ENCODE measurements at places on chromosomes 1 and 21. TPM values are rescaled to one million over a fixed set of nuclear protein-coding genes. Genes with fewer than 3 reads are reported as not detected.

F5 gene
- total RNA-seq = not detected

GOLT1A gene
- total RNA-seq = not detected

CFAP141 gene
- not detected for total RNA-seq

CFAP107 gene
- not detected for total RNA-seq

DDAH1 gene
- not detected for total RNA-seq

NCAM2 gene
- total RNA-seq = not detected

SPOCD1 gene
- total RNA-seq = 1.1 TPM

KAZN gene
- total RNA-seq = 0.40 TPM

S100A7 gene
- total RNA-seq = not detected

PRAMEF8 gene
- not detected for total RNA-seq

BTBD8 gene
- total RNA-seq = 3.3 TPM

FMO4 gene
- 2.6 TPM for total RNA-seq

LPAR3 gene
- total RNA-seq = not detected

PATJ gene
- total RNA-seq = 0.95 TPM

AIM2 gene
- total RNA-seq = 30.8 TPM

LEPR gene
- 1.0 TPM for total RNA-seq

LCE1A gene
- not detected for total RNA-seq

RGS8 gene
- total RNA-seq = 0.31 TPM

HTR6 gene
- not detected for total RNA-seq

AMY1A gene
- total RNA-seq = not detected

PDPN gene
- not detected for total RNA-seq

SH2D2A gene
- 2.1 TPM for total RNA-seq

NIPAL3 gene
- total RNA-seq = 26.8 TPM

CCDC185 gene
- not detected for total RNA-seq

LRRC47 gene
- total RNA-seq = 49.1 TPM

ROR1 gene
- 2.5 TPM for total RNA-seq

PRRX1 gene
- total RNA-seq = not detected

DMRTA2 gene
- total RNA-seq = not detected

EVA1C gene
- total RNA-seq = not detected

VANGL2 gene
- 2.9 TPM for total RNA-seq

CAMK1G gene
- not detected for total RNA-seq

MOV10 gene
- total RNA-seq = 30.4 TPM

MIXL1 gene
- 2.7 TPM for total RNA-seq

NR1I3 gene
- total RNA-seq = not detected

GSTM1 gene
- not detected for total RNA-seq

RHCE gene
- not detected for total RNA-seq

DNM3 gene
- 0.30 TPM for total RNA-seq

DNASE2B gene
- not detected for total RNA-seq

DISP1 gene
- total RNA-seq = 0.89 TPM

S100A7A gene
- total RNA-seq = not detected

TMEM52 gene
- total RNA-seq = 2.5 TPM

NES gene
- total RNA-seq = not detected

SPATA1 gene
- total RNA-seq = 1.4 TPM

NUF2 gene
- total RNA-seq = 92.5 TPM

KANK4 gene
- total RNA-seq = not detected

STX12 gene
- 29.7 TPM for total RNA-seq

FCRL1 gene
- 98.3 TPM for total RNA-seq

RALGPS2 gene
- total RNA-seq = 94.5 TPM

ZSCAN20 gene
- total RNA-seq = 3.9 TPM

NKAIN1 gene
- not detected for total RNA-seq

Data from OCI-LY7 (cell line).